ELR (cell line): ENCODE measurements at places on chromosomes 6 and 20.

GRCh38 chr6:99119109-99120031 is 171.6 kb upstream of the FBXL4 start:
- DNase-seq: peak; percentile 68

- no peak for DNase-seq
These were observed 126.5 kb downstream of the AFG1L start for GRCh38 chr6:108421366-108421765.

- DNase-seq: no peak
These were observed 63.0 kb downstream of the RIPOR3 start for GRCh38 chr20:50628332-50628731.

DNA sequence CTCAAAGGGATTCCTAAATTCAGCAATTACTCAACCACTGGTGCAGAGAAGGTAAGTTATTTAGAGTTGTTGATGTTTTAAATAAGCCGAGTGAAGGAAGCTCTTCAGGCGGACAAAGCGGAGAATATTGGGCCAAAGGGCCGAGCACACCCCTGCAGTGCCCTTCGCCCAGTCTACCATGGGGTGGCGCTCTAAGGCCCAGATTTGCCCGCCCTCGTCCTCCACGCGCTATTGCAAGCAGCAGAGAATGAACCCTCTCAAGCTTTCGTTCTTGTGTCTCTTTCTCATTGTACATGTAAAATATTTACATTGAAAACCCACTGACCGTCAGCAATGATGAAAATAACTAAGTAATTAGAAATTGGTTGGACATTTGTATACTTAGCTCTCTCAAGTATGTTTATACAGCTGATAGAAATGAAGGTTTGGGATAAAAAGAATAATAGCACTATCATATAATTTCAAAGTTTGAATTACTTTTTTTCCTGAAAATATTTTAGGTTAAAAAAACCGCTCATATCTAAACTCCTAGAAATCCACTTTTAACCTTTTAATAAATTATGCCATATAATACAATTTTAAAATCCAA is 195.0 kb upstream of the CEP162 start:
- DNase-seq: peak; percentile 52

DNA sequence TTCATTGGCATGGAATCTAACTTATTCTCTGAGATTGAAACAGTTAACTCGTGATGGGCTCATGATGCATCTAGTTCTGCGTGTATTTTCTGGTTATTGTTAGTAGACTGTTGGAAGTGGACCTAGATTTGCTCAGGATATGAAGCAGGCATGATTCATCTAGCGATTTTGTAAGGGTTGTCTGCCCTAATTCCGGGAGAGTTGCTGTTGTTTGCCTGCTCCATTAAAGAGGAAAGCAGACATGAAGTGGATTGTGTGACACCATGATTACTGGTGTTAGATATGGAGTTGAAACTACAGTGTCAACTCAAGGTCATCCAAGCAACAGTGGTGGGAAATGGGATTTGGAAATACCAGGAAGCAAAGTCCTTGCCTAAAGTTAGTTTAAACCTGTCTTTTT is 41.0 kb downstream of the SOX4 start:
- peak; percentile 75 for DNase-seq

DNA sequence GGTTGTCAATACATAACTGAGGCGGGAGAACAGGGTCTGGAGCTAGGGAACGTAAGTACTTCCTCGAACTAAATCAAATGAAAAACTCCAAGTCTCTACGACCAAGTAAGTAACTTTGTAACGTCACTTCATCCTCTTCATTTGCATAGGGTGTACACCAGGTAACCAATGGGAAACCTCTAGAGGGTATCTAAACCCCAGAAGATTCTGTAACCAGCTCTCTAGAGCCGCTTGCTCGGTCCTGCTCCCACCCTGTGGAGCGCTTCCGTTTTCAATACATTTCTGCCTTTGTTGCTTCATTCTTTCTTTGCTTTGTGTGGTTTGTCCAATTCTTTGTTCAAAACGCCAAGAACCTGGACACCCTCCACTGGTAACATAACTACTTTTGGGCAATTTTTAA is 133.5 kb upstream of the TMEM170B start:
- DNase-seq: no peak

DNA sequence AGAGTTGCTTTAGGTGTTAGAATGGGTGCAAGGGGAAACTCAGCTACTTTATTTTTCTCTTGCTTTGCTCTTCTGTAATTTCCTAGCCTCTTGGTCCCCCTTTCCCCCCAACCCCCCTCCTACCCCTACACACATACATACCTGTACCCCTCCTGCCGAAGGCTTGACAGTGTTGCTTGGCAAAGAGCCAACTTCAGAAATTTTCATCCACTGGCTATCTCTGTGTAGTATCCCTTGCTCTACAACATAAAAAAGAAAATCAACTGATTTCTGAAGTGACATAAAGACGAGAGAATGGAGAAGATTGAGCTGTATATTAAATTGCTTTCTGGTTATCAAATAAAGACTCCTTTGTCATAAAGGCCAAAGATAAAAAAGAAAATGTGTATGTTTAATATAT is 498.1 kb upstream of the SOX4 start:
- DNase-seq: no peak

DNA sequence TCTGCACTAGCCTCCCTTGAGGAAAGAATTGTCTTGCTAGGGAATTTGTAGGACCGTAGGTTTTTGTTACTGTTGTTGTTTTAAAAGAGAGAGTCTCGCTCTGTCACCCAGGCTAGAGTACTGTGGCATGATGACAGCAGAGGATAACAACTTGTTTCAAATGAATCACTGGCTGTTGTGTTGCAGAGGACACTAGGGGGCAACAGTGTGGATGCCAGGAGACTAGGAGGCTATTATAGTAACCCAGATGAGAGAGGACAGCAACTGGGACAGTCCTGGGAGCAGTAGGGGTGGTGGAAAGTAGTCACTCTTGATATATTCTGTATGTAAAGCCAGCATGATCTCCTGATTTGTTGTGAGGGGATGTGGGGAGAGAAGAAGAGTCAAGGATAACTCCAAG is 41.8 kb upstream of the LAMA4 start:
- peak; percentile 75 for DNase-seq

DNA sequence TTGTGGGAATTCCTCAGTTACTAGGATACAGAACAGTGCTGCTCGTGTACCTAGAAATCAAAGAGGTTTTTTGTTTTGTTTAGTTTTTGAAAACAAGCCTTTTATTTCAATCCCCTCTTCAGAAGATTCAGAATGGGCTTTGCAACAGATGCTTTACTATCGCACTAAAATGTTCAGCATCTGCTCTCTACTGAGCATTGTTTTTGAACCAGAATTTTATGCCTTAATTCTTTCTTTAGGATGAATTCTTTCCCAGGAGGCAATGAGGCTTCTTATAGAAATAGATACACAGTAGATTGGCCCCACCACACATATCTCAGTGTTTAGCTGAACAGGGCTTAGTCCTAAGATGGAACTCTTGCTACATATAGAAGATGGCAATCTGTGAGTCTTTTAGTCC is 95.9 kb upstream of the SPACA1 start:
- no peak for DNase-seq

DNA sequence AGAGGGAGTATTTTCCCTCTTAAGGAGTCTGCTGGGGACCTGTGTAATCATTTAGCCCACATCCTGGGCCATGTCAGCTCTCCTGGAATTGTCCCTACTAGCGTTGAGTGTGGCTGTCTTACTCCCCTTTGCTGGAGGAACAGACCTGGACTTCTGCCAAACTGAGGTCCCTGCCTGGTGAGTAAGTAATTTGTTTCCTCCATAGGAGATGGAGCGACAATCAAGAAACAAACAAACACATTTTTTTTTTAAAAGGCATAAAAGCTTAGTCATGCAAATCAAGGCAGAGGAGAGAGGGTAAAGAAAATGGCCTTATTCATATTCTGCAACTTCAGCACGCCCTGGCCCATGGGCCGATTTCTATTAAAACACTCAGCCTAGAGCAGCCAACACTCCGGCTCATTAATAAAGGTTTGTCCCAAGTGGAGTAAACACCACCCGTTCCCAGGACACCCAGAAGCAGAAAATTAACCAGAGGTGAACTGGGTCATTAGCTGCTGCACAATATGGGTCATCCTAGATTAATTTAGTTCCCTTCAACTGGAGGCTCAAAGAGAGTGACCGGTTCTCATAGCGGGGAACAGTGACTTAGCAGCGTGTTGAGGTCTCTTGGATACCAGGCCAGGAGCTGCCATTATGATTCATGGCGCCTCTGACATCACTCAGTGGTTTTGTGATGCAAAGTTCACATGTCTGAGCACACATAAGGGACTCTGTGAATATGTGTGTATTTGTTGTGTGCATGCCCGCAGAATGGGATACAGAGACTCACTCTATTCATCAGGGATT is 165.0 kb upstream of the SULF2 start:
- DNase-seq: peak; percentile 32

GRCh38 chr6:50935442-50935841 is 116.8 kb downstream of the TFAP2B start:
- no peak for DNase-seq
